Mononuclear cell (primary cell): ENCODE measurements at places on chromosomes 7 and 10. TPM values are rescaled to one million over a fixed set of nuclear protein-coding genes. Genes with fewer than 3 reads are reported as not detected.

Gene CLIP2
- total RNA-seq = 11.9 TPM

Gene GIMAP7
- total RNA-seq = 44.2 TPM

Gene ADRA2A
- 0.21 TPM for total RNA-seq

Gene SPDYE16
- 0.10 TPM for total RNA-seq

Gene NRG3
- total RNA-seq = not detected

Gene HIBADH
- 6.6 TPM for total RNA-seq

Gene NUDT13
- total RNA-seq = 0.42 TPM

Gene PAPOLB
- not detected for total RNA-seq

Gene OSBPL3
- total RNA-seq = 9.3 TPM

Gene SPDYE2B
- 0.21 TPM for total RNA-seq

Gene MMD2
- total RNA-seq = not detected

Gene CTAGE8
- total RNA-seq = 0.73 TPM

Gene ZNF800
- total RNA-seq = 91.0 TPM
